ENCODE measurements at places on chromosomes 3 and 15.

DNA sequence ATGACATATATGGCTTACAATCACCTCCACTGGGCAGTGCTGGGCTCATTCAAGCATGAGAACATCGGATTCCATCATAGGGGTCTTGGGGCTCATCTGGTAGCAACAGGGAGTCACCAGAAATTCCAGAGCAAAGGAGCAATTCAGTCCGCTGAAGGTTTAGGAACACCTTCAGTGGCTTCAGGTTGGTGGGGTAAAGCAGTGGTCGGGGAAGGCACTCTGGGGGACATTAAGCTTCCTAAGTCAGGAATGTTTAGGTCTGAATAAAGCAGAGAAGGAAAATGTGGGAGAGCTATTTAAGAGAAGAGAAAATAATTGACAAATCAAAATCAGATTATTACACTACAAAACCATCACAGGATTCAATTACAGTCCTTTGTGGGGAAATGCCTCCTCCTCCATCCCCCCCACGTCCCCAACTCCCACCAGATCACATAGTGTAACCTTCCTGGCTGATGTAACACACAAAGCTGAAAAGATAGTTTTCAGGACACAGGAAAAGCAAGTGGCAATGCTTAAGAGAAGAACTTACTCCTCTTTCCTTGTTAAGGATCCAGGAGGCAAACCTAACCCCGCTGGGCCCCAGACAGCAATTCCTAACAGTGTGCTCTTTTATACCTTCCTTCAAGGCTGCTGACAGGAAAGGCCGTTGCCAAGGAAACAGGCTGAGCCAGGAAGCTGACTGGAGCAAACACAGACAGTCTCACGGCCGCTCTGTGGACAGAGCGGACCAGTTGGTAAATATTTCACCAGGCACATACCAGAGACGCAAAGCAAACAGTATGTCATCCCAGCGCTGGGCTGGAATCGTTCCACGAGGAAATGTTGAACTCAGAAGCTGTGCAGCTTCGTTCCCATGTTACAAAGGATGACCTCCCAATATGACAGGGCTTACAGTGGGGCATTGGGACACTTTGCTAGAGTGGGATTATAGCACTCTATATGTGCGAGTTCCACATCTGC lies 57.5 kb upstream of the LMCD1 start:
- no peak for DNase-seq

DNA sequence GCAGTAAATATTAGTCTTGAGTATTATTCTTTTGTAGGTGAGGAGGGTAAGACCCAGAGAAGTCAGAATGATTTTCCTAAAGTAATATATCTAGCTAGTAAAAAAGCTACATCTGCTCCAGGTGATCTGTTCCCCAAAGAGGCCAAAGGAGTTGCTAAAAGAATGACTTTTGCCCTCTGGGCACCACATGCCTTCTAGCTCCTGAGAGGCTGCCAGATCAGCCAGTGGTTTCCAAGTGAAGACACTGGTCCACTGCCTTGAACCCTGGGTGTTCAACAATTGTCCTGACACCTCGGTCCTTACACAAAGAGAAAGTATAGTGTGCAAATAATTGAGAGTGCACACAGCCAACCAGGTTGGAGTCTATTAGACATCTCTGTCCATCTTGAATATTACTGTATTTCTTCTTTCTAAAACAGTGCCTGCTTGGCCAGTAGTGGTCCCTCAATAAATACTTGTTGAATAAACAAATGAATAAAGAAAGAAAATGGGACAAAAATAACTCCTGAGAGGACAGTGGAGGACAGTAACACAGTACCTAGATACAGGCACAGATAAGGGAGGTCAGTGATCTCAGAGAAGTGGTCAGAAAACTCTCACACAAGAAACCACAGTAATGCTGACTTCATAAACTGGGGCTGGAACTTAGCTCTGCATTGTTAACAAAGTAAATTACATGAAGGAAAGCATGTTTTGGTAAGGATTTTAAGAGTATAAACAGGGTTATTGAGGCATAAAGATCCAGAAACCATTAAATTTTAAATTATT lies 56.6 kb upstream of the CSTA start:
- DNase-seq: no peak

- no peak for DNase-seq
Observed at GRCh38 chr3:194112120-194113106, 23.5 kb upstream of the HES1 start.

- DNase-seq: no peak
Observed at GRCh38 chr3:177934001-177934891, 602.0 kb upstream of the KCNMB2 start.

DNA sequence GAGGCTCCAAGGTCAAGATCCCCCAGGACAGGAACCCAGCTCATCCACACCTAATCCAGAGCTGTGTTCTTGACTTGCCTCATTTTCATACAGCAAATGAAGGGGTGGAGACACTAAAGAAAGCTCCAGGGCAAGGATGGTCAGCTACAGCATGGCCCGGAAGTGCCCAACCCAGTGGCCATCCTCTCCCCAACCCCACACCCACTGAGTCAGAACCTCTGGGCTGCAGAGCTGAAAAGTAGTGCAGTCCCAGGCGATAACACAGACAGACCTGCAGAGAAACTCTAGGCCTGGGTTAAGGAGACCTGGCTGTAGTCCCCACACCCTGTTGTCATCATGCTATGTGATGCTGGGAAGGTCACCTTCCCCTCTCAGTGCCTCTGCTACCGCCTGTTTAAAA lies 85.3 kb downstream of the SEMA5B start:
- no peak for DNase-seq
